NCI-H1417 (cell line): ENCODE measurements at places on chromosomes 12 and 14.

GRCh38 chr14:103141117-103141796, 18.0 kb downstream of the TNFAIP2 start:
- peak; percentile 48 for DNase-seq

- peak; percentile 21 for DNase-seq
Measured at GRCh38 chr12:42469355-42470175, 120.0 kb downstream of the PRICKLE1 start.

- no peak for DNase-seq
Measured at GRCh38 chr12:56296295-56296694, 3.8 kb downstream of the CS start.

GRCh38 chr12:32116897-32117296, 10.2 kb downstream of the BICD1 start:
- no peak for DNase-seq

DNA sequence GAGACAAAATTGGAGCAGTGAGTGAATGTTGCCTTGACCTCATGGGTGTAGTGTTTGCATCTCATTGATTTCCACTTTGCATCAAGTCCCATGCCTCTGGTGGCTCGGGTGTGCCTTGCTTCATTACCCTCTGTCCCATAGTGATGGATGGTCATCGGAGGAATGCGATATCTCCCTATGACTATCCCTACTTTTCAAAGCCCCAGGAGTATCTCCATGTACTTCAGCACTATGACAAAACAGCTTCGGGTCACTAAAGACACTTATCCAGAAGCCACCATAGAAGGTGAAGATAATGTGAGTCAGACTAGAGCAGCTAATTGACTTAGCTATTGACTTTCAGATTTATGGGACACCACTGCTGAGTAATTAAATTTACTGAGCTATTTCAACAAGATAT, 355.1 kb upstream of the CCDC196 start:
- no peak for DNase-seq

DNA sequence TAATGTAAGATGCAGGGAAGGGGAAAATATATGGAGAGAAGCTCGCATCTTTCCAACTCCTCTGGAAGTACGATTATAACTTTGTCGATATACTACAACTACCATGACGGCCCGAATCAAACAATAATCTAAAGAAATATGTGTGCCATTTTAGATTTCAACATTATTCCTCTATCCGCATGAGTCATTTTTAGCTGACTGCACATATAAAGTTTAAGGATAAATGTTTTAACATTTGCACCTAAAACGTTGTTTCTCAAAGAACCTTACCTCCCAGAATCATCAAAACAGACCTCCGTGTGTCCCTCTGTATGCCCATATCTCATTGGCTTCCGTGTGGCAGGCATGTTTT, 482 bp downstream of the WDHD1 start:
- peak; percentile 59 for DNase-seq

GRCh38 chr14:100770605-100771120, 44.0 kb downstream of the DLK1 start:
- no peak for DNase-seq

GRCh38 chr12:29428633-29429032, 47.7 kb upstream of the ERGIC2 start:
- DNase-seq = no peak

DNA sequence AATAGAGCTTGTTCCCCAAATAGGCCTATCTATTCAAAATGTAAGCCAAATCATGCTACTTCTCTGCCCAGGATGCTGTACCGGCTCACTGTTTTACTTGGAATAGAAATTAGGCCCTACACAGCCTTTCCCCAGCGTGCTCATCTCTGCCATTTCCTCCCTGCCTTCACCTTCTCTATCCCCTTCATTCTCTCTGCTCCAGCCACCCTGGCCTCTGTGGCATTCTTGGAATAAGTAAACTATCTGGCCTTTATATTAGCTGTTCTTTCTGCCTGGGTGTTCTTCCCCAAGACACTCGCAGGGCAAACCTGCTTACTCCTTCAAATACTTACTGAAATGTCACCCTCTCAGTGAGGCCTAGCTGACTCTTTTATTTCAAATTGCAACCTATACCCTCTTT, 30.9 kb upstream of the DYRK2 start:
- no peak for DNase-seq

DNA sequence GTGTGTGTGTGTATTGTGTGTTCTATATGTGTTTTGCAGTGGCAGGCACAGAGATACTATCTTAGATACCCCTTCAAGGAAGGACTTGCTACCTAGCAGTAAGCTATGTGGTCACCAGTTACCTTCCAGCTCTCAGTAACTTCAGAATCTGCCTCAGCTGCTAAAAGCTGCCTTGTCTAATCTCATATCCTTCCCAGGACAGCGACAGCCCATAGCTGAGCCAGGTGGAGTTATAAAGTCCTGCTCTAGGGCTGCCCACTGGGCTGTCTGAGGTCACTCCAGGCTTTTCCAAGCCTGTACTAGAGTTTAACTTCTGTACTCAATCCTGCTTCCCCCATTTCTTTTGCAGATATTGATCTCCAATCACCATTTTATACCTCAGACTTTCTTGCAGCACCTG, 942.6 kb downstream of the GALC start:
- DNase-seq = no peak

- DNase-seq = peak; percentile 42
Measured at GRCh38 chr12:131850856-131851559, 22.8 kb downstream of the MMP17 start.

DNA sequence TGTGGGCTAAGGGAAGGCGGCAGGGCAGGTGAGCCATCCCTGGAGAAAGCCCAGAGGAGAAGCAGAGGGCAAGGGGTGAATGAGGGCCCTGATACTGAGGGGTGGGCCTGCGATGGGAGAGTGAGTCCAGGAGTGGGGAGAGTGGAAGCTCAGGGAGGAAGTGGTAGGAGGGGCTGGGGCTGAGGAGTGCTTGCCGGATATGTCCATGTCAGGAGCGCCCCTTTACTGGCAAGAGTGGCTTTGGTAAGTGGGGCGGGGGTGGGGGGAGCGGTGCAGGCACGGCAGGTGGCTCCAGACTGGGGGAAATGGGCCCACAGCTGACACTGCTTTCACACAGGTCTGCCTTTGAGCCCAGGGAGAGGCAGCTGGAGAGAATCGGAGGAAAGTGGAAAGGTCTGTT, 86.4 kb upstream of the GPR68 start:
- no peak for DNase-seq

DNA sequence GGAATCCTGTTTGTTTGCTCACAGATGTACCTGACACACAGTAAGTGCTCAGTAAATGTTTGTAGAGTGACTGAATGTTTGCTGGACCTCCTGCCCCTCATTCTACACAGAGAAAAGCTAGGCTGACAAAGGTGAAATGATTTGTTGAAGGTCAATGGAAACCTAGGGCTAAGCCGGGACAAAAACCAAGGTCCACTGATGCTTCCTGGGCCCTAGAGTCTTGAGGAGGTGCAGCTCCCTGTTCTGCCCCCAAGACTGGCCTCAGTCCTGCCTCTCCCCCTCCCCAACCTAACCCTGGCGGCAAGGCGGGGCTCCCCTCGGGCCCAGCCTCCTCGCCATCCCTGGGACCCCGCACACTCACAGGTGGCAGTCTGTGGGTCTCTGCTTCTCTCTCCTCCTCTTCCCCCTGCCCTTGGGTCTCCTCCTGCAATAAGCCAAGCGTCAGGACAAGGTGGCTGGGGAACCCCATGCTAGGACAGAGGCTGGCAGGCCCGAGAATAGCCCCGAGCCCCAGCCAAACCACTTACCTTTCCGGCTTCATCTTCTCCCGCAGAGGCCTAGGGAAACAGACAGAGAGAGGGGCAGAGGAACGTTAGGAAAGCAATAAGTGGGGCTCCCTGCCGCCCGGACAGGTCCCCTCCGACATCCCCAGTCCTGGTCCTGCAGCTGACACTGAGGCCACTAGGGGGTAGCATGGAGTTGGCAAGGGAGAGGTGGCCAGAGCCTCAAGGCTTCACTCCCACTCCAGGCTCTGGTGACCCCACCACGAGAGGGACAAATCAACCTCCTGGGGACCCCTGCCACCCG, 9.3 kb downstream of the PGF start:
- peak; percentile 85 for DNase-seq

- DNase-seq = no peak
Measured at GRCh38 chr12:2687058-2687457, 107.7 kb upstream of the FKBP4 start.

GRCh38 chr12:40325349-40325960, 100.7 kb downstream of the LRRK2 start:
- peak; percentile 85 for DNase-seq

- DNase-seq = no peak
Measured at GRCh38 chr14:68619790-68620574, 172.9 kb downstream of the ZFP36L1 start.

DNA sequence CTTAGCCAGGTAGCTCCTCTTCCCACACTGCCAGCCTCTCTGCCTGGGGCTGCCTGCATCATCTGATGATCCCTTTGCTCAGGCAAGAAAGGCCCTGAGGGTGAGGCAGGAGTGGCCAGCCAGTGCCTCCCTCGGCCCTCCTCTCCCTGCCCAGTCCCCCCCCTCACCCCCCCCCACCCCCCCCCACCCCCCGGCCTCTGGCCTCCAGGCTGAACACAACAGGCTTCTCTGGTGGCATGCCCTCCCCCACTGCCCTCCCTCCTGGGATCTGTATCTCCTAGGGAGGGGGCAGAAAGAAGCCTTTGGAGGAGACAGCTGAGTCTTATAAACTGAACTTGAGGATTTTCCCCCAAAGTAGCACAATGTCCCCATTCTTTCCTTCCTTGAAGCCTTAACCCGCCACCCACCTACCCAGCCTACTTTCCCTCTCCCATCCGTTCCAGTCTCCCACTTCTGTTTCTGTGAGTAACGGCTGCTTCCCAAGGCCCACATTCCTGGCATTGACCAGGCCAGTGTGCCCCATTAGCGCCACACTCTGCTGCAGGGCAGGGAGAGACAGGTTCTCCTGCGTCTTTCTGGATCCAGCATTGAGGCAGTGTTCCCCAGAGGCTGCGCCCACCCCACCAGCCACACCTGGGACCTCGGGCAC, 82.1 kb downstream of the B4GALNT3 start:
- DNase-seq = no peak

DNA sequence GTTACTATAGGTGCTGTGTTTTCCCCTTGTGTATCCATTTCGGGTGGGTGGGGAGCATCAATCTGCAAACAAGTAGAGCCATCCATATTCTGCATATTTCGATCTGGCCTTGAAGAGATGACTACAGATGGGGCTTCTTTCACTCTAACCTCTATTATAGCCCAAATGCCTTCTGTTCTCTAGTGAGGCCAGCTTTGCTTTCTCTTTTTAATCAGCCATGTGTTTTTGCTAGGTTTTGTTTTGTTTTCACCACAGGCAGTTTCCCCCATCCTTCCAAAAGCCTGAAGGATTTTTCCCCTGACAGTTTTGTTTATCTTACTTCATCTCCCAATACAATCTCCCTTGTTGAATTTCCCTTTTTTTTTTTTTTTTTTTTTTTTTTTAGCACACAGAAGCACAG, 224.1 kb downstream of the BTG1 start:
- no peak for DNase-seq

- peak; percentile 55 for DNase-seq
Measured at GRCh38 chr12:49296836-49297694, 2.1 kb downstream of the PRPH start.

DNA sequence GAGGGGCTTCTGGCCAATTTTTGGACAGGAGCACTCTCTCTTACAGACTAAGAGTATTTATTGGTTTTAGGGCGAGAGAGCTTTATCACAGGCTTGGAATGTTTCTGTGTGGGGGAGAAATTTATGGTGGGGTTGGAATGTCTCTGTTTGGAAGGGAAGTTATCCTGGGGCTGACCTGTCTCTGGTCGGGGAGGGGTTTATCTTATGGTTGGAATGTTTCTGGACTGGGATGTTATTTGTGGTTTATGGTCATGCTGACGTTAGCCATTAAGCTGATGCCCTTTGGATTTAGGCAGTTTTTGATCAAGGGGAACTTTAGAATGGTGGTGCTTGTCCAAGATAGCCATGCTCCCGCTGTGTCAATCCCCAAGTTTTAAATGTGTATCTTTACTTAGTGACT, 614.8 kb downstream of the DIO2 start:
- DNase-seq = no peak

GRCh38 chr14:52835122-52835903, 43.9 kb upstream of the GNPNAT1 start:
- DNase-seq = peak; percentile 100

DNA sequence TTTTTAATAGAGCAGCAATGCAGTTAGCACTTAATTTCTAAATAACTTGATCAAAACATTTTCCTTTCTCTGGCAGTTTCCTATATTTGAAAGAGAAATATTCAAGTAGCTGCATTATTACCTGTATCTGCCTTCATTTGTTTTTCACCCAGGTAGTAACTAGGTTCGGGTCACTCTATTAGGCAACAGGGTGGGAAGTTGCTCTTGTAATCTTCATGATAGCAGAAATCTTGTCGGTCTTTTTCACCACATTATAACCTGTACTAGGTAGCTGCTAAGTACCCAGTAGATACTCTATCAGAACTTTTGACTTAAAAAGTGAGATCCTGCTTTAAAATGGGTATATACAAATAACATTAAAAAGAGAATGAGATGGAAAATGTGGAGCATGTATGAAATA, 2.4 kb upstream of the PIK3C2G start:
- DNase-seq = no peak

DNA sequence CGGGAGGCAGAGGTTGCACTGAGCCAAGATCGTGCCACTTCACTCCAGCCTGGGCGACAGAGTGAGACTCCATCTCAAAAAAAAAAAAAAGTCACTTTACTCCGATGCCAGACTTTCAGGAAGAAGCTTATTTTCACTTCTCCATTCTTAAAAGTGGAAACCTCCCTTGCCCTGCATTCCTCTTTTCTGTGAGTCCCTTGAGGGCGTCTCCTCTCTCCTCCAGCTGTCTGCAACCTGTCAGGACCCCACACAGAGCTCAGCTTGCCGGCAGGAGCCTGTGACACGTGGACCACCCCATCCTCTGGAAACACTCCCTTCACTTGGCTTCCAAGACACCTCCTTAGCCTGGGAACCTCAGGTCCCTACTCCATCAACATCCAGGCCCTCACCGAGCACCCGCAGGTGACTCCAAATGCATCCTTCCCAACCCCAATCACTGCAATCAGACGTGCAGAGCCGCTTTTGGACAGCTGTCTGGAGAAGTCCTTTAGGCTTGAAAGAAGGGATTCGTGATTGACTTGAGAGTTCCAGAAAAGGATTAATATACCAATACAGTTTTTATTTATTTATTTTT, 34.3 kb downstream of the SLC15A4 start:
- no peak for DNase-seq

DNA sequence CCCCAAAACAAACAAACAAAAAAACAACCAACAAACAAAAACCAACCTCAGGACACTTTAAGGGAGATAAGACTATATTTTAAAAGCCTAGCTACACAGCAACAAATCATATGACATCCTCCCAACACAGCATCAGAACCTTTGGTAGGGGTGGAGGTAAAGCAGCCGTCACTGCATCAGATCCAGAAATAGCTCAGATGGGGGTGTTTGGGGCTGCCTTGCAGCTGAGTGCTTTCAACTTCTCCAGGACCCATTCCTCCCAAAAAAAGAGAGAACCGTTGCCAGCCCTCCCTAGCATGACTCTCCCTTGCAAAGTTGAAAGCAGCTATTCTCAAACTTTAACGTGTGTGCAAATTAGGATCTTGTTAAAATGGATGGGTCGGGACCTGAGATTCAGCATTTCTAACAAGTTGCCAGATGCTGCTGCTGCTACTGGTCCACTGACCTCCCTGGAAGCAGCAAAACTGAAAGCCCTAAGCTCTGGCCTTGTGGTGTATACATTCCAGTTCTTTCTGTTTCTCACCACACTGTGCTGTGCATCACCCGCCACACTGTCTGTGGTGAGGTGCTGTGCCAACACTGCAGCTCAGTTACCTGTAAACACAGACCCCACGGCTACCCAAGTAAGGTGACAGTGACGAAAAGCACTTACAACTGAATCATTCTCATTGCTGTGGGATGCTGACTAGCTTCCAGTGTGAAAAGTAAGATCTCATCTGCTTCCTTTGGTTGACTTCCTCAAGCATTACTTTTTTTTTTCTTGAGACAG, 54.0 kb downstream of the SLC38A1 start:
- no peak for DNase-seq
